Effector memory CD8-positive, alpha-beta T cell (primary cell): ENCODE measurements at places on chromosomes 1 and 21.

GRCh38 chr1:226912587-226913176, 27.4 kb upstream of the COQ8A start:
- DNase-seq, result peak; percentile 7

- no peak for DNase-seq
Measured at GRCh38 chr1:172492421-172492820, 40.5 kb upstream of the SUCO start.

- no peak for DNase-seq
Measured at GRCh38 chr1:55329808-55330432, 114.8 kb upstream of the USP24 start.

- no peak for DNase-seq
Measured at GRCh38 chr1:18646786-18647410, 16.3 kb downstream of the PAX7 start.

GRCh38 chr1:92228401-92228800, 10.7 kb downstream of the C1orf146 start:
- DNase-seq, result no peak

DNA sequence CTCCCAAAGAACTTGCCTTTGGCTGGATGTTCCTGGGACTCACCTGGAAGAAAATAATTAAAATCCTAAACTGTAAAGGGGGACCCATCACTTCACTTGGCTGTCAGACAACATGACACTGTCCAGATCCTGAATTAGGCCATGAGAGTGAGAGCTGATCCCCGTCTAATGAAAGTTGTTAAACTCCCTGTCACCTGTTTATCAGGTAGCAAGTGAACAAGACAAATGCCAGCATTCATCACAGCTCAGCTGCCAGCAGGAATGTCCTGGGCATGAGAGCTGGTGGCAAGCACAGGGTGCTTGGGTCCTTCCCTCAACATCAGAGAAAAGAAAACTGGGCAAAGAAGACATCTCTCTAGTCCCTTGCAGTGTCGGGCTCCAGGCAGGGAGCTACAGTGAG, 23.8 kb downstream of the PMVK start:
- no peak for DNase-seq

- no peak for DNase-seq
Measured at GRCh38 chr1:19395678-19396192, 83.6 kb downstream of the SLC66A1 start.

- no peak for DNase-seq
Measured at GRCh38 chr1:234970731-234971476, 157.7 kb downstream of the TOMM20 start.

DNA sequence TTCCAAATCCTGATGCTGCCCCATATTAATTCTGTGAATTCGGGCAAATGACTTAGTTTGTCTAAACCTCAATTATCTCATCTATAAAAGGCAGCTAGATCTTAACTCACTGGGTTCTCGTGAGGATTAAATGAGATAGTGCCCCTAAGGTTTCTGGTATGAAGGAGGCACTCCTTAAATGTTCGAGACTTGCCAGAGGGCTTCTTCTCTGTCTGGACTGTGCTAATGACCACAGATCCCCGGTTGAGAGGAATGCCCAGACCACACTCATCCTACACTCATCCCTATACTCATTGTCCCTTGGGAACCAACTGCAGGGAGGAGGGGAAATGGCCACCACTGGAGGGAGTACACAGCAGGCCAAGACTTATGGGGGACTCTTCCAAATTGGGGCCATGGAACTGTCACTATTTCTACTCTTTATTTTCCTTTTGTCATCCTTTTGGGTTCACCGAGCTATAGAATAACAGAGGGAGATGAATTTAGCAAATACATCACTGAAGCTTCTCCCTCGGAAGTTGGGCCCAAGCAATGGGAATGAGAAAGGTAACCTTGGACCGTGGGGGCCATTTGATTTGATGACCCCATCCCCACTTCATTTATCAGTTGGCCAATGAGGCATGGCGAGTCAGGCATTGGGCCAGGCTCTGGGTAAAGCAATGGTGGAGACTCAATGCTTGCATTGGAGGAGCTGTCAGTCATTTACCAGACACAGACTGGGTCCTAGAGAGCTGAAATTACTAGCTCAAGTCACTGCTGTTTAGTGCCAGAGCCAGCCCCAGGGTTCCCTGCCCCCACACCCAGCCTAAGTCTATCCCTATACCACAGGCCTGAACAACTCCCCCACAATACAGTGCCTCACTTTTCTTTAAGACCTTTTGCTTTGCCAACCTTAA, 5.1 kb downstream of the ATF3 start:
- no peak for DNase-seq

GRCh38 chr1:165217958-165218357, 138.6 kb downstream of the LMX1A start:
- no peak for DNase-seq

- DNase-seq, result no peak
Measured at GRCh38 chr1:53574621-53575020, 115.4 kb downstream of the DMRTB1 start.

DNA sequence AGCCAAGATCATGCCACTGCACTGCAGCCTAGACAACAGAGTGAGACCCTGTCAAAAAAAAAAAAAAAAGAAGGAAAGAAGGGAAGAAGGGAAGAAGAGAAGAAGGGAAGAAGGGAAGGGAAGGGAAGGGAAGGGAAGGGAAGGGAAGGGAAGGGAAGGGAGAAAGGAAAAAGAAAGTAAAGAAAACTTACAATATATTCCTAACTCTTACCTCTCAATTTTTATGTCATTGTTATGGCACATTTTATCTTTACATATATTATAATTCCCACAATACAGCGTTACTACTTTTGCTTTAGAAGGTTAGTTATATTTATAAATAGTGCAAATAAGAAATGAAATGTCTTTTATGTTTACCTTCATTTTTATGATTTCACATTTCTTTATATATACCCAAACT, 358.7 kb downstream of the HHIPL2 start:
- DNase-seq, result no peak

DNA sequence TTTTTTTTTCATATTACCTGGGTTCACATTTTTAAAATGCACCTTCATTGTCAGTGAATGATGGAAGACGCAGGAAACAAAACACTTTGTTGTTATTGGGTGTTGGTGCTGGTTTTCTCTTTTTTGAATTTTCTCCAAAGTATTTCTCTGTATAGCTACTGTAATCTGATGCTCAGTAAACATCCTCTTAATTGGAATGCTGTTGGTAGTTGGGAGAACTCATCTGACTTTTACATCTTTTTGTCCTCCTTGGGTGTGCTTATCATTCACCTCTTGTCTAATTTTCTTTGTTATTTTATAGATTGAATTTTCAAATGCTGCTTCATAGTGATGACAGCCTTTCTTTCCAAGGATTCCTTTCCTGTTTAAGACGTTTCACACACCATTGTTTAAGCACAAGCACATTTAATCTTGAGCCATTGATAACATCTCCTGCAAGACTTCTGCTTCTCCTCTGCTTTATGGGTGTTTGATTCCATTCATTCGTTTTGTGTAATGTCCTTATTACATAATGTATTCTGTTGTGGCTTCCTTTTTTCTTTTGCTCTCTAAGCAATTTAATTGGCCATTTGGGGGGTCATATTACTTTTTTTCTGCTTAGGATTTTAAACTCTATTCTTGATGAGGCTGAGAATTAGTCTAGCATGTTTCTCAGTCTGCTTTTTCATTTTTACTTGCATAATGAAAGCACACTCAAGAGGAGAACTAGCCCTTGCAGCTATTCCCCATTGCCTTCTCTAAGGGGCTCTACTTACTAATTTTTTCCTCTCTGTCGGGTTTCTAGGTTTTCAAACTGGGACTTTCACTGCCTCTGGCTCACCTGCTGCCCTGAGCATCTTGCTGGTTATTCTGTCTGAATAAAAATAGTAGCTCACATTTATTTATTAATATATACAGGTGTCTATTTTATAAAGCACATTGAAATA, 42.0 kb upstream of the CD34 start:
- no peak for DNase-seq

GRCh38 chr1:112250892-112251291, 145.1 kb upstream of the CTTNBP2NL start:
- DNase-seq, result no peak

- DNase-seq, result no peak
Measured at GRCh38 chr1:161131523-161132409, 701 bp downstream of the DEDD start.

DNA sequence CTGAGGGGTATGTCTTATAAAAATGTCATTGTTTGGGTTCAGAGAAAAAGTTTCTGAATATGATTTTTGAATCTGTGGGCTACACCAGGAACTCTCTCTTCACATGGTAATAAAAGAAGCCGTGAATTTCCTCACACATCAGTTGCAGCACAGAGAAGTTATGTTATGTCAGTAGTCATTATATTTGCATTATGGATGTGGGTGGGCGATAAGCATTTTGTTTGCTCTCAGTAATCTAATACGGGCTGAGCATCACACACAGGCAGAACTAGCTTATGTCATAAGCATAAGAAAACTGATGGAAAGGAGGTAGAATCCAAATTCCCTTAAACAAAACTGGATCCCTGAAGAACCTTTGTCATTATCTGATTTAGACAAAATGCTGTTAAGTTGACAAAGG, 70.8 kb downstream of the PRDM2 start:
- DNase-seq, result no peak

GRCh38 chr1:168084396-168085231, 52.1 kb downstream of the GPR161 start:
- DNase-seq, result peak; percentile 52

DNA sequence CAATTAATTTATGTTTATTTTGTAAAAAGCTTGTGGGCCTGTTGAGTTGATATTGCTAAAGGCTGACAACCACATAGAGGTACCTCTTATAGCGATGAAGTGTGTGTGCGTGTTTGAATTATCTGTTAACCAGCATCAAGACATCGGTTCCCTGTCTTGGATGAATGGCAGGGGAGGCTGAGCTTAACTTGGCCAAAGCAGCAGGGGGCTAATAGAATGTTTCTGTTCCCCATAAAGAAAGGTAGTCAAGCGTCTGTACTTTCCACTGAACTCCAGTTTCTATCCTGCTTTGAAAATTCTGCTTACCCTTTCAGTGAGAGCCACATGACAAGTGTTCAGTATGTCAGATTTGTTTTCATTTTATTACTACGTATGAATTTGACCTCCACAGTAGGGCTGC, 63.0 kb downstream of the ROR1 start:
- no peak for DNase-seq

DNA sequence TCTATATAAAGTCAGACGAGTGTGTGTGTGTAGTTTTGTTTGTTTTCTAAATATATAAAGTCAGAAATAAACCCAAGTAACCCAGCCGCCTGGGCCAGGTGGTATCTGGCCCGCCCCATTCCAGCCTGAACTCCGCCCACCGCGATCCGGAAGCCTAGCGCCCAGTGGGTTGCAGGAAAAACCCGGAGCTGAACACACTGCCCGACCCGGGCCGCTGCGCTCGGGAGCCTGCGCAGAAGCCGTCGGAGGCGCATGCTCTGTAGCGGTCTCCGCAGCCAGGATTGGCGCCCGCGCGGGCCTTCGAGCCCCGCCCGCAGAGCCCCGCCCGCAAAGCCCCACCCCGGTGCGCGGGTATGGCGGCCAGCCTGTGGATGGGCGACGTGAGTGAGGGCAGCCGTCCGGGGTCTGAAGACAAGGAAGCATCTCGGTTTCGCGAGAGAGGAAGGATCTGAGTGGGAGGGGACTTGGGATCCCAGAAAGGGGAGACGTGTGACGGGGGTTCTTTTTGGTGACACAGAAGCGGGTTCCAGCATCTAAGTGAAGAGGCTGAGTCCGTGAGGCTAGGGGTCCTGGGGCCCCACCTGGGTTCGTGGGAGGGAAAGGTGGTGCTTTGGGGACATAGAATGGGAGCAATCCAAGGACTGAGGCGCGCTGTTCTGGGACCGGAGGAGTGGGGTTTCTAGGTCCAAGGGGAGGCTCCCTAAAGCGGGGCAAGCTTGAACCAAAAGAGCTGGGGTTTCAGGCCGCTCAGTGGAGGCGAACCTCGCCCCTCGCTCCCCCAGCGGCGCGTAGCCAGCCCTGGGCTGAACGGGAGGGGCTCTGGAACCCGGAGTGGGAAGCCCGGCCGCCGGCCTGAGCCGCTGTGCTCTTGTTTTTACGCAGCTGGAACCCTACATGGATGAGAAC, at the start of gene TRNAU1AP:
Gene TRNAU1AP (plus strand): TSS at position 328 of the 906 bp plus-strand sequence. CDS start 26 bp downstream, at position 354.
- peak; percentile 98 for DNase-seq

DNA sequence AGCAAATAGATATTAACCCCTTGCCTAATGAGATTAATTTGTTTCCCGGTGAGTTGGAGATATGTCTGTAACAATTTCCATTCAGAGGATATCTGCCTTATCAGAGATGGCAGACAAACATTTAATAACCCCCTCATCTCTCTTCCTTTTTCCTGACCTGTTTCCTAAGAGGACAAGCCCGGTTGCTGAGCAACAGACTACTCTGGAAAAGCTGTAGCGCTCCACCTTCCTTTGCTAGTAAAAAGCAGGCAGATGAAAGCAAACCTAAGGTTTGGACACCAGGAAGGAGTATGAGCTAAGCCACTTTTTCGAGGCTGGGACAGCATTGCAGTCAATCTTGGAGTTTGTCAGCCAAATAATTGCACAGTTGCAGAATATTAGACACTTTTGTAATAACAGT, 82.4 kb downstream of the RGS21 start:
- DNase-seq, result no peak

- DNase-seq, result no peak
Measured at GRCh38 chr1:12665511-12665910, 21.6 kb downstream of the AADACL4 start.

DNA sequence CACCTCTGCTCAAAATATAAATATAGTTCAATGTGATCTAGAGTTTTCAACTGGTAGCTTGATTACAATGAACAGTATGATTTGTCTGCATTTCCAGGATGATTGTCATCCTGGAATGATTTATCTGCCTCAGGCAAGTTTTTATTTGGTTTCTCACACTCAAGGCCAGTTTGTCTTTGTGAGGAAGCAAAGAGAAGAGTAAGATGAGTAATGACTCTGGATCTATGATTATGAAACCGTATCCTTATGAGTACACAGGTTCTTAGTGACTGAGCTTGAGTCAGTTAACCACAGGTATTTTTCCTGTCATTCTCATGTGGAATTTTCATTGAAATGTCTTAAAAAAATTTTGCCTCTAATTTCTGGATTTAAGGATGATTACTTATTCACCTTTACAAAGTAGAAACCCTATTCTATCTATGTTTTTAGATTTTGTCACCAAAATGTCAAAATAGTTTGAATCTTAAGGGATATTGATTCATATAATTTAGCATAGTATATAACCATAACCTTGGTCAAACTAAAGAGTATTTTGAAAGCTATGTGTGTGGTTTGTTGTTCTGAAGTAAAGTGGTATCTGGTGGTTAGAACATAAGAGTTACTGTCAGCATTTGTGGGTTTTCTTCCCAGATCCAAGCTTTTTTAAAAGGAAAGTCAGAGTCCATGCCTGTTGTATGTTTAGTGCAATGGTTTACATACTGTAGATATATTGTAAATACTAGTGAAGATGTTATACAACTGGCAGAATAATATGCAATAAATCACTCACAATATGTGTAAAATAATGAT, 145.0 kb downstream of the RASAL2 start:
- DNase-seq, result no peak

- DNase-seq, result no peak
Measured at GRCh38 chr1:210669951-210670350, 341.2 kb downstream of the HHAT start.
